ENCODE measurements at places on chromosomes 7 and 10.

- DNase-seq: peak; percentile 3
These were observed 582.4 kb upstream of the FZD8 start for GRCh38 chr10:36224431-36224985.

- no peak for DNase-seq
These were observed 528.3 kb downstream of the PHTF2 start for GRCh38 chr7:78326876-78327275.

- no peak for DNase-seq
These were observed 12.4 kb downstream of the NMT2 start for GRCh38 chr10:15155978-15156656.

DNA sequence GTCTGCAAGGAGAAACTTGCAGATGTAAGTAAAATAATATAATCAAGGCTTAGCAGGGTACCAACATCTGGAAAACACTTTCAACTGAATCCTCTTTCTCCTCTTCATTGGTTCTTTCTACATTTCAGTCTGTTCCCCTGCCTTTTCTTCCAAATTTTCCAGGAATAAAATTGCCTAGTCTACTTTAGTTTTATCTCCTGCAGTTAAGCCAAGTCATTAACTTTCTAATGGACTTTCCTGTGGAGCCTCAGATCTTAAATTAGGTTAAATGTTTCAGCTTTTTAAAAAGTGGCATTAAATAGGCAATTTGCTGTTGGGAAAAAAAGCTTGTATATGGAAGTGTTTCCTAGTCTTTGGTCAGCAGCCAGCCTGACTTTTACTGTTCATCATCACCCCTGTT, 70.8 kb downstream of the EEPD1 start:
- no peak for DNase-seq

DNA sequence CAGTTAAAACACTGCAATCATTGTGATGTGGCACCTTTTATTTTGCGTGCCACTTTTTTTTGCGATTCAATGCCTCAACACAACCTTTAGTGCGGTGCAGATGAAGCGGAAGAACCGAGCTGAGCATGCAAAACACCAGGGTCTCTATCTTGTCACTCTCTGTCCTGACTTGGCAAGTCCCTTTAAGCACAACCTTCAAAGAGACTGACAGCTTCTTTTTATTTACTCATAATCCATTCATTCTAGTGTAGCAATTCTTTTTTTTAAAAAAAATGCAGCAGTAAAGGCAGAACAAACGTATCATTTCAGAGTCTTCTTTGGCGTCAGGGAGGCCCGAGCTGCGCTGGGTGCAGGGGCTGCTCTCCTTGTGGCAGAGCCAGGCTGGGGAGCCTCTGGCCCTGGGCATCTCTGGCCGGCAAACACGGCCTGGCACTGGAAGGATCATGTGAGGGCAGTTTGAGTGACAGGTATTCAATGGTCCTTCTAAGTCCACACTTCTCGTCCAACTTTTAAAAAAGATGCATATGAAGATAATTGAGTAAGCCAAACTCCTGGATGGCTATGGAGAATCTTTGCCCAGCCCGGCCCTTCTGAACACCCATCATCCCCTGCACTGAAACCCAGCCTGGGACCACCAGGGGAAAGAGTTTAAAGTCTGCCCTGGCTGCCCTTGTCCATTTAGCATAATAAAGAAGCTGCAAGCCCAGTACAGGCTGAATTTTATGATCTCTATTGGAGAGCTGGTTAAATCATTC, 3.9 kb downstream of the PTF1A start:
- no peak for DNase-seq

Data from mammary epithelial cell (primary cell).